ENCODE measurements at places on chromosomes 12 and 14. TPM values are rescaled to one million over a fixed set of nuclear protein-coding genes. Genes with fewer than 3 reads are reported as not detected.

The LRIG3 gene
- total RNA-seq, result 33.0 TPM

The KRT77 gene
- not detected for total RNA-seq

The TM9SF1 gene
- total RNA-seq, result 33.9 TPM

- DNase-seq, result no peak
These were observed 46.2 kb upstream of the MED13L start for GRCh38 chr12:116323406-116324386.

- no peak for DNase-seq
These were observed 66.7 kb upstream of the PTCSC3 start for GRCh38 chr14:36243183-36243582.

DNA sequence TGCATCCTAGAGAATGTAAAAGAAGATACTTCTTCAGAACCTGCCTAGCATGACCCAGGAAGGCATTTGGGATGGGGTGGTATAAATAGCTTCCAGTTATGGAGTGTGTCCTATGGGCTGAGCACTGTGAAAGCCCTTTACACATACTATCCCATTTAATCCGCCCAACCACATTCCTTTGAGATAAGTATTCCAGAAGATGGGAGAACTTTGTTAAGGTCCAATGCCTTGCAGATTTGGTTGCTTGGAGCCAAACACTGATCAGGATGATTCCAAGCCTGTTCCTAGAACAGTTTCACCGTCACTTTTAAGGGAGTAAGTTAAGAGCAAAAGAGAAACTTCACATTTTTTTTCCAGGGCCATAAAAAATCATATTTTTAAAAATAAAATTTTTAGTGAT is 82.5 kb upstream of the CLMN start:
- no peak for DNase-seq

DNA sequence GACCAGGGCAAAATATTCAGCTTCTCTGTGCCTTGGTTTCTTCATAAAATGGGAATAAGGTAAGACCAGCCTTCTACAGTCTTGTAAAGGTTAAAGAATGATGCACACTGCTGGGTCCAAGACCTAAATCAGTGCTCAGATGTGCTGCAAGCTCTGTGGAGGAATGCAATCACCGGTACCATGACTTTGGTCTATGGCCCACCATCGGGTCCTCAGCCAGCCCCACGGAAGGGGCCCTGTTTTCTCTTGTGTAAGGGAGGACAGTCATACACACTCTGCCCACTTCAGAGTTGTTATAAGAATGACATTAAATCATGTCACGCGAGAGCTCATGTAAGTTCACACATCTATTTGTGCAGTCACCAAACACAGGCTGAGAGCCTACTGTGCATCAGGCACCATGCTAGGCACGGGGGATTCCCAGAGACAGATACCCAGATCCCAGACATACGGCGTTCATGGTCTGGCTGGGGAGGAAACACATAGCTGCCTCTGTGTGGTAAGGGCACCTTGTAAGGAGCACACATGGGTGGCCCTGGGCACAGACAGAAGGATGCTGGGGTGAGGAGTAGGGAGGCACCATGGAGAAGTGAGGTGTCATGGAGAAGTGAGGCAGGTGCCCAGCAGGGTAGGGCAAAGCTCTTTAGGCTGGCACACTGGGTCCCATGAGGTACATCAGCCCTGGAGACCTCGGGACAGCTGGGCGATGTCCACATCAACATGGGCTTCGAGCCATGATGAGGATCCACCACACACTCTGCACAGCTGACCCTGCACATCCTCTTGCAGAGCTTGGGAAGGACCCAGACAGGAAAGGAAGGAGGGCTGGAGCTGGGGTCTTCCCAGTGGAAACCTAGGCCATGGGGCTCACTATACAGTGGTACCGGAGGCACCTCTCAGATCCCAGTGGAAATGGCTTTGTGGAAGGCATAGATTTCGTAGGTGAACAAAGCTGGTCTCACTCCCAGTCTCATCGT is 190.4 kb upstream of the DIO3 start:
- no peak for DNase-seq

DNA sequence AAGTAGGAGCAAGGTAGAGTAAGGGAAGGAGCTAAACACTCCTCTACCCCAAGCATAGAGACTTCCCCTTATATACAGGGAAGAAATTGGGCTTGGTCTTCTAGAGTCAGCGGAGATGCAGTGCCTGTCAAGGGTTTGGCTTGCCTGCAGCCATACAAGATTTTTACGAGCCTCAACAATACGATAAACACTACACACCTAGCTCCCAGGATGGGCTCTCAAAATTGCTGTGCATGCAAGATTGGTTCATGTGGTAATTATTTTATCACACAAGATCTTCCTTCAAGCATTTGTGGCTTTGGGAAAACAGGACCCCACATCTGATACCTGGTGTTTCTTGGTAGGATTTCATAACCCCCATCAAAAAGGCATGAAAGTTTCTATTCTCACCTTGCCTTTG is at the start of gene KRT1:
KRT1 (minus strand) TSS at position 45 of the 400 bp plus-strand sequence. CDS start 59 bp downstream, outside the sequence.
- DNase-seq, result no peak

GRCh38 chr12:79665212-79665887 is 25.4 kb downstream of the PAWR start:
- DNase-seq, result no peak

DNA sequence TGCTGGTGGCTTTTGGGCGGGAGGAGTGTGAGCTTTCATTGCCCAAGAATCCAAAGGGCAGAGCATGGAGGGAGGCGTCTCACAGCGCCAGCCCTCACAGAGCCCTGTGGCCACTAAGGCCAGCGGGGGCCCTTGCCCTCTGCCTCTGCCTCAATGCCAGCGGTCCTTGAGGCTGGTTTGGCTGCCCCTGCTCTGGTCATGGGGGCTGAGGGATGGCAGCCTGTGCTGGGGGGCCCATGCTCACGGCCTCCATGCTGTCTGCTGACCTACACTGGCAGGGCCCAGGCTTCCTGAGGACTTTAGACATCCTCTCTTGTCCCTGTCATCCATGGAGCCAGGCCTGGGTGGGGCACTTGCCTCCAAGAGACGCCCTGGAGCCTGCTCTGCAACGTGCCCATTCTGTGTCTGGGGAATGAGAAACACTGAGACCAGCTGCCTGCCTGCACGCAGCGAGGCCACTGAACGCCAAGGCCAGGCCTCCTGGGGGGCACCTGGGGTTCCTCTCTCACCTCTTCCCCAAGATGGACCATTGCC is 143.4 kb downstream of the KIF26A start:
- DNase-seq, result no peak

GRCh38 chr14:92493492-92493891 is 20.1 kb upstream of the RIN3 start:
- no peak for DNase-seq

All from dermis microvascular lymphatic vessel endothelial cell (primary cell).